ENCODE measurements at places on chromosomes 11 and 22. TPM values are rescaled to one million over a fixed set of nuclear protein-coding genes. Genes with fewer than 3 reads are reported as not detected.

The DEUP1 gene
- not detected for total RNA-seq

The GGTLC3 gene
- not detected for total RNA-seq

The ENTHD1 gene
- total RNA-seq: not detected

The OR5B21 gene
- total RNA-seq: not detected

The GDPD4 gene
- total RNA-seq: not detected

The TMA7B gene
- 0.29 TPM for total RNA-seq

The PHLDA2 gene
- total RNA-seq: 8.1 TPM

The NRXN2 gene
- total RNA-seq: 7.9 TPM

The CREB3L1 gene
- total RNA-seq: 14.3 TPM

The CALCA gene
- total RNA-seq: not detected

The SLC6A5 gene
- not detected for total RNA-seq

The WNT11 gene
- 59.3 TPM for total RNA-seq

The LRRC4C gene
- total RNA-seq: 0.69 TPM

The NOX4 gene
- 29.6 TPM for total RNA-seq

The OSBP gene
- total RNA-seq: 29.7 TPM

The RCOR2 gene
- 0.95 TPM for total RNA-seq

The MYOD1 gene
- not detected for total RNA-seq

The CHEK2 gene
- 8.4 TPM for total RNA-seq

The OR52I2 gene
- not detected for total RNA-seq

The HARBI1 gene
- 3.5 TPM for total RNA-seq

The SEPTIN5 gene
- total RNA-seq: 22.9 TPM

The HORMAD2 gene
- not detected for total RNA-seq

The MMP27 gene
- 0.14 TPM for total RNA-seq

The PRMT3 gene
- 11.8 TPM for total RNA-seq

The HSPB2 gene
- total RNA-seq: 16.5 TPM

The CARNS1 gene
- 1.6 TPM for total RNA-seq

The C11orf42 gene
- not detected for total RNA-seq

The ZNF214 gene
- total RNA-seq: 1.8 TPM

The ATXN10 gene
- total RNA-seq: 108 TPM

The FGF19 gene
- not detected for total RNA-seq

The P2RY2 gene
- 0.74 TPM for total RNA-seq

The HINFP gene
- 13.4 TPM for total RNA-seq

All from posterior vena cava (tissue), 2 donors.